CD8-positive, alpha-beta memory T cell (primary cell): ENCODE measurements at places on chromosomes 7 and 10.

DNA sequence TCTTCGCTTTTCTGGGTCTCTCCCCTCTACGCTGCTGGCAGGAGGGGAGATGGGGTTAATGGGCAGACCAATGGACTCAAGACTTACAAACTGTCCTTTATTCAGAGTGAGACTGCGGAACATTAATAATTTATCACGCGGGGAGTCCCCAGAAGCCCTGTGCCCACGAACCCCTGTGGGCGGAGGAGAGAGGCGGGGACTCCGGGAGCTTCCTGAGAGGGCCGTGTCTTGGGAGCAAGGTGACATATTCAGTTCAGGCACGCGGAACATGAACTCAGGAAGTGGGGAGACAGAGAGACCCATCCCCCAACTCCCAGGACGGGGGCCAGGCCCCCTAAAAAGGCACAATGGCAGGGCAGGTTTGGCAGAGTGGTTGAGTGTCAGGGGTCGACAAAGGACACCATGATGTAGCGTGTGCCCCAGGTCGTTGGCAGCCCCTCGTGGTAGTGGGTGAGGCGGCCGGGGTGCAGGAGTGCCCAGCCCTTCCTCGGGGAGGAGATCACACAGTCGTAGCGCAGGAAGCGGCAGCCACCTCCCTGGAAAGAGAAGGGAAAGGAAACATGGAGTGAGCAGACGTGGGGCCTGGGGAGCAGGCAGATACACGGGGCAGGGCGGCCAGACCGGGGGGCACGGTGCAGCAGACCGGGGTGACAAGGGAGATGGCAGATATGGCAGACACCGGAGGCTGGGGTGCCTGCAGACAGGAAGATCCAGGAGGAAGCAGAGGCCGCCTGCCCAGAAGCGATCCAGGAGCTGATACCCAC lies 5.2 kb upstream of the MOGAT3 start:
- no peak for DNase-seq

DNA sequence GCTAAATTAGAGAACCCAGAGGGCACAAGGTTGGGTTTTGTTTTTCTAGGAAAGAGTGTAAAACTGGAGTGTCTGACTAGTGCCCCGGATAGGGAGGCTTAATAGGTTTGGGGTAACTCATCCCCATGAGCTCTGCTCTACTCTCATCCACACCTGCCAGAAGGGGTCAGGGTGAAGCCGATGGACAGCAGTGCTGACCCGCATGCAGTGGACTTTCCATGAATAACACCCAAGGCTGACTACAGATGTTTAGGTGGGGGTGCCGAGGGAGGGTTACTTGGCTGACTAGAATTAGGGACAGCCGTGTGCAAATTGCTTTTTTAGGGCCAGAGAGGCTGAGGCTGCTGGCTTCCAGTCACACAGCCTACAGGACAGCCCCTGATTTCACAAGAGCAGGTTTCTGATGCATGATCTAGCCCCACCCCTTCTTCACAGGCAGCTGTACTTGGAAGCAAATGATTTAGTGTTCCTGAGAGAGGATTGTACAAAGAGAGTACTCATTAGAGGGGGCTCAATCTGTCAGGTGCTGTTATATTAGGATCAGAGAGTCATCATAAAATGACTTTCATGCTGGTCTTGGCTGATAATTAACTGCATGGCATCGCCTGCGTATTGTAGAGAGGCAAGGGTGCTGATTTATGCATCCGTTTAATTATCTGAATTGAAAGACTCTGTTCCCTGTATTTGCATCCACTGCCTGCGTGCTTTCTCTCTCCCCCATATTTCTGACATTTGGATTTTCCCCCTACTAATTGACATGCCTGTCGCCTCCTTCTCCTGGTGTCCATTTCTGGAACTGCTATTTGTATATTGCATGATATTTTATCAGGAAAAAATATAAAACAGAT lies 9.5 kb downstream of the INHBA start:
- no peak for DNase-seq

GRCh38 chr7:40419806-40420205 lies 285.0 kb downstream of the SUGCT start:
- no peak for DNase-seq

GRCh38 chr7:157466867-157467261 lies 130.1 kb downstream of the DNAJB6 start:
- no peak for DNase-seq

DNA sequence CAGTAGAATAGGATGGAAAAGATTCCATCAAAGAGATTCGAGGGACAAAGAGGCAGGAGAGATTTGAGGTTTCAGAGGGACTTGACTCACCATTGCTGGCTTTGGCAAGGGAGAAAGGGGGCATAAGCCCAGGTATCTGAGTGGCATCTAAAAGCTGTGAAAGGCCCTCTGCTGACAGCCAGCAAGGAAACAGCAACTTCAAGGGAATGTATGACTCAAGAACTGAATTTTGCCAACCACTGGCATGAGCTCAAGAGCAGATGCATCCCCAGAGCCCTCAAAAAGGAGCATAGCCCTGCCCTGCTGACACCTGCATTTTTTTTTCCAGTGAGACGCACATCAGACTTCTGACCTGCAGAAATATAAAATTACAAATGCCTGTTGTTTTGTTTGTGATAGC lies 19.6 kb upstream of the ADAM12 start:
- no peak for DNase-seq

DNA sequence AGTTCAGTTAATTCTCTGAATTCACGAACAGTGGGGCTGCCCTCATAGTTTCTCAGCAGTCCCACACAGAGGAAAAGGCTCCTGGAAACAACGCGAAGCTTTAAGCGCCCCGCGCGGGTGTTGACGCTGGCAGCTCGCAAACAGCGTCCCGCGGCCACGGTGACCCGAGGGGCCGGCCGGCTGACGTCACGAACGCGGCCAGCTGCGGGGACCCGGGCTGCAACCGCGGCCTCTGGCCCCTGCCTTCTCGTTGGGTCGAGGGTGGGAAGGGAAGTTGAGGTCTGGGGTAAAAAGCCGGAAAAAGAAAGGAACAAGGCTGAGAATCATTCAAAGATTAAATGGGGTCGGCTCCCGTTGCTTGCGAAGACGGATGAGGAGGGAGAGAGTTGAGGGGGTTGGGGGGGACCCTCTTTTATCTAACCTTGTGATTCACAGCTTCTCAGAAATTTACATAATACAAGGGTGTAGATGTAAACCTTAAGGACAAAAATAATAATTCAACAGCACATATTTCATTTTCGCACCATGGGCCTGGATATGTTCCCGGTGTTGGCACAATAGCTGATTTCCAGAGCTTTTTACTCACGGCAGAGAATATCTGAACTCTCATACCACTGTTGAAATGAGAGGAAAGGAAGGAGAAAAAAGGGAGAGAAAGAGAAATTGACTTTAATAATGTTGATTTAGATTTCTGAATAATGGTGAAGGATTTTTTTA lies 7.3 kb upstream of the FEZF1 start:
- DNase-seq = no peak

- no peak for DNase-seq
Observed at GRCh38 chr7:143885951-143886350, 16.0 kb downstream of the TCAF1 start.

DNA sequence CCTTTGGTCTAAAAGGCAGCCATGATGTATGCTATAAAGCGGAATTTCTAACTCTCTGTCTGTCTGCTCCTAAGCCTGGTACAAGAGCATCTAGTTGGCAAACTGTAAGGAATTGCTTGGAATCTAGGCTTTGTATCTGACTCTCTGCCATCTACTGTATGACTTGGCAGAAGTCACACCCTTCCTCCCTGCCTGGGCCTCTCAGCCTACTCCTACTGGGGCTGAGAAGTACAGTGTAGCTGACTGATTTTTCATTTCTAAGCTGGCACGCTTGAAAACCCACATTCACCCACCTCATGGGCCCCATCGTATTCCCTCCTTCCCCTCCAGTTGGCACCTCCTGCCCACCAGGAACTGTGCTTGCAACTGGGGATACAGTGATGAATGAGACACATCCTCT lies 435.2 kb downstream of the PLXNA4 start:
- no peak for DNase-seq

- no peak for DNase-seq
Observed at GRCh38 chr7:102944241-102944640, 31.4 kb downstream of the LRRC17 start.

DNA sequence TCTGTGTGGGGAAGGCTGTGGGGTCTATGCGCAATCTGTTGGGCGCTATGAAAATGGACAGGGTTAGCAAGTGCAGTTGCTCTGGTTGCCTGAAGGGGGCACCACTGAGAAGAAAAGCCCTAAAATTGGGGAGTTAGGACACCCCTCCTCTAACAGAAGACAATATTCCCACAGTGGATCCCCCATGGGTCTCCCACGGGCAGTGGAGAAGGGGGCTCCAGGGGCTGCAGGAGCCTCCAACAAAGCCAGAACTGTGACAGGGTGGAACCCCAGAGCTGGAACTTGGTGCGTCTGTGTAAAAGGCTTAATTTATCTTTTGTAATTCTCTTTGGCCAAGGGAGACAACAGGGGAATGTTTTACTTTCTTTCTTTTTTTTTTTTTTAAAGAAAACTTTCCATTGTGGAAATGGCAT lies 12.5 kb upstream of the COL13A1 start:
- no peak for DNase-seq

GRCh38 chr7:148962823-148963582 lies 65.3 kb downstream of the PDIA4 start:
- peak; percentile 76 for DNase-seq

- DNase-seq = no peak
Observed at GRCh38 chr10:110523736-110524135, 26.0 kb downstream of the DUSP5 start.

DNA sequence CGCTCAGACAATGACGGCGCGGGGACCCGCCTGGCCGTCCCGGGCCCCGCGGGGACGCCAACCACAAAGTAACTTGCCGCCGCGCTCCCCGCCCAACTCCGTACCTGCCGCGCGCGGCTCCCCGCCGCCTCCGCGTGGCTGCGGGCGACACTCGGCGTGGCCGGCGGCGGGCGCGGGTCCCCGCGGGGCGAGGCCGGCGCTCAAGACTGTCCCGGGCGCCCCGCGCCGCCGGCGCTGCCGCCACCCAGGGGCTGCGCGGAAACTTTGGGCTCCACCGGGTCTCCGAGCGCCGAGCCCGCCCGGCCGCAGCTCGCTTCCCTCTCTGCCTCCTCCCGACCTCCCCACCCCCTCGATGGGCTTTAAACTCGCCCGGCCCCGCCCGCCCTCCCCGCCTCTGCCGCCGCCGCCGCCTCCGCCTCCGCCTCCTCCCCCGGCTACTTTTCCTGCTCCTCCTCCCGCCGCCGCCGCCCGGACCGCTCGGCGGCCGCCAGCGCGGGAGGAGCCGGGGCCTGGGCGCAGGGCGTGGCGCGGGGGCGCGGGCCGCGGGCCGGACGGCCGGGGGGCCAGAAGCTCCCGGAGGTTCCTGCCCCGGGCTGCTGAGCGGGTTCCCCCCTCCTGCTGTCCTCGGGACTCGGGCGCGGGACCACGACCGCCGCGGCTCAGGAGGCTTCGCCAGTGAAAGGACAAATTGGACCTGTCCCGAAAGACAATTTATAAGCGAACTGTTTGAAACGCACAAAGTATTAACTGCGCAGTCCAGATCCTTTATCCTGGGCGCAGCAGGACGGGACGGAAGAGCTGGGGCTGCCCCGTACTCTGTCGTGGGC lies 10.6 kb upstream of the GRB10 start:
- DNase-seq = no peak

GRCh38 chr10:1115607-1115955 lies 59.4 kb downstream of the WDR37 start:
- DNase-seq = no peak

- no peak for DNase-seq
Observed at GRCh38 chr10:133019651-133020050, 68.1 kb upstream of the ADGRA1 start.
